ENCODE measurements at places on chromosomes 5 and 9. TPM values are rescaled to one million over a fixed set of nuclear protein-coding genes. Genes with fewer than 3 reads are reported as not detected.

GRCh38 chr5:94481059-94481458 lies 137.3 kb downstream of the KIAA0825 start:
- no peak for DNase-seq

DNA sequence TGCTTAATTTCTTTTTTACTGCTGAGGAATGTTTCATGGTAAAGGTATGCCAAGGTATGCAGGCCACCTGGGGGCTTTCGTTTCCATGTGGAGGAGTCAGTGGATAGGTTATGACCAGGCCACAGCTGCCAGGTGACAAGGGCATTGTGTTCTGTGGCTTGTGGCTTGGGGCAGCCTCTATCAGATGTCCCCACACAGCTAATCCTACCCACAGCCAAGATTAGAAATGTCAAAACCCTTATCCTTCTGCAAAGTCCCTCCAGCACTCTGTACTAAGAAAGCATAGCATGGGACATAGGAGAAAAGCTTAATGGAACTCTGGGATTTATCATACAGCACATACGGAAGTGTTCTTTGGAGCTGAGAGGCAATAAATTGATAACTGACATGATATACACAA lies 171.2 kb upstream of the S1PR3 start:
- no peak for DNase-seq

GRCh38 chr5:131496400-131496713 lies 138.7 kb downstream of the RAPGEF6 start:
- no peak for DNase-seq

GRCh38 chr5:109170629-109171350 lies 239.0 kb downstream of the PJA2 start:
- DNase-seq: no peak

The SPATA31D4 gene
- not detected for total RNA-seq

DNA sequence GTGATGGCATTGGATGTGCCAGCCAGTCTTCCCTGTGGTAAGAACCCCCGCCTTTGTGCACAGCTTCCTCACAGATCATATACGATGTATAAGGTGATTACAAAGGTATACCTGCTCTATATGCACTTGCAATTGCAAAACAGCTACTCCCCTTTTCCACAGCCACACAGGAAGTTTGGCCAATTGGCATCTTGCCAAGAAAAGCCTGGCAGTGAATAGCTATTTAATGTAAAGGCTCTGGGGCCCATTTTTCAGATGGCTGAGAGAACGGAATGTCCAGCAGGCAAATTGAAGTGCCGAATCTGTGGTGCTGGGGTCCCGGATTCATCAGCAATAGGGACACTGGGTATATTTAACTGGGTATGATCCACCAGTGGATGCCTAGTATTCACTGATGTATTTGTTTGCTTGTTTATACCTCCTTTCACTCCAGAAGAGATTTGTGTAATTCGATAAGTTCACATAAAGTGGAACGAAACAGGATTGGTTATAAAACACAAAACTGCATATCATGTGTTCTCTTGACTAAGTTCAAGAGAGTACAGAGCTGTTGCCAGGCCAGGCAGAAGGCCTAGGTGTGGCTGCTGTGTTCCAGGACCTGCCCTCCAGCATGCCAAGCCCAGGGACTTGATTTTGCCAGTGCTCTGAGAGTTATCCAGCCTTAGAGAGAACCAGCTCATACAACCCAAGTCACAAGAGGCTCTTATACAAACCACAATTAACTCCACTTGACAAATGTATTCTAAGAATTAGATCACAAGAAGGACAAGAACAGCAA lies 27.7 kb upstream of the GABRP start:
- no peak for DNase-seq

Data from urinary bladder (tissue), 4 donors.